ENCODE measurements at places on chromosomes 4 and X.

DNA sequence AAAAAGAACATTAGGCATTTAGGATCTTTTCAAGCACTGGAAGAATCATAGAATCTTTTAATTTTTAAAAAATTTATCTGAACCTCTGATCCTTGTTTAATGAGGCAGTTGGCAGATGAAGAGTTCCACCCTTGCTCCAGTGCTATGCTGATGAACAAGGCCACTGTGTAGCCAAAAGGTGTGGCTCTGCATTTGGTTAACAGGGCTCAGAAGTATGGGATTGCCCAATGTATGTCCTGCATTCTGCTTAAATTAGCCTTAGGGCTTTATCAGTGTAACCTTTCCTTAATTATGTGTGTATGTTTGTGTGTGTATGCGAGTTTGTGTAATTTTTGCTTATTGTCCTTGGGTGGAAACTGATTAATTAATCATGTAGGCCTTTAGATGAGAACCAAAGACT lies 43.3 kb upstream of the PPM1K start:
- peaks cover 2% of the 10 kb centered on the region for H3K27me3 ChIP-seq
- no peak for DNase-seq
- no peak overlapping the region for H3K27ac ChIP-seq
- H3K36me3 ChIP-seq = no peaks in the 10 kb centered on the region
- no peaks in the 10 kb centered on the region for H3K4me1 ChIP-seq

DNA sequence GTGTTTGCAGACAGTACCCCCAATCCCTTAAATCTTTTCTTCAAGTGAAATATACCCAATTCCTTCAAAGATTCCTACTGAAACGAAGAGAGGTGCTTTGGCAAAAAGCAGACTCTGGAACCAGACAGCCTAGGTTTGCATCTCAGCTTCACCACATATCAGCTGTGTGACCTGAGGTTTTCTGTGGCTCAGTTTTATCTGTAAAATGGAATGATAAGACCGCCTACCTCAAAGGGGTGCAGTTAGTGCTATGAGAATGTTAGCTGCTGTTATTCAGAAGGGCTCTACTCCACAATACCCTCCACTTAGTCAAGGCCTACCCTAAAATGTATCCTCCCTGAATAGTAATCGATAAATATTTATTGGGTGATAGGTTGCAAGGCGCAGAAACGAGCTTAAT lies 664 bp downstream of the PIR start:
- peaks cover 10% of the 10 kb centered on the region for H3K4me1 ChIP-seq
- H3K27me3 ChIP-seq = peaks cover 2% of the 10 kb centered on the region
- no peak overlapping the region for H3K27ac ChIP-seq
- H3K4me3 ChIP-seq = no peak overlapping the region
- no peaks in the 10 kb centered on the region for H3K36me3 ChIP-seq

DNA sequence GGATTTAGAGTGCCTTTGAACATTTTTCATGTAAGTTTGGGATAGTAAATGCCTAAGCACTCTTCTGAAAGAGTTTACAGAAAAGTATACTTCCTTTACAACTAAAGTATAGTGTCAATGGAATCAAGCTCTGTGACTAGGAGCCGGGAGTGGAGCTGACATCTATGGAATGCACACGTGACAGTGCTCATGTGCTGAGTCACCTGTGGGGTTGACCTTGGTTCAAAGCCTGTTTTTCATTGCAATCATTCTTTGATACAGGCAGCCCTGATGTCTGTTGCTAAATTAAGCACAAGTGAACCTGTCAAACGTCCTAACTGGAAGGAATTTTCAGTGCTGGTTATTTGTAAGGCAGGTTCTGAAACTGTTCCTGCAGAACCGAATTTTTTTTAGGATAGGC lies 82.5 kb downstream of the GPAT3 start:
- H3K27ac ChIP-seq = no peak overlapping the region
- peaks cover 10% of the 10 kb centered on the region for H3K36me3 ChIP-seq
- DNase-seq = no peak
- peaks cover 3% of the 10 kb centered on the region for H3K4me1 ChIP-seq

GRCh38 chr4:139824882-139825522 lies 159.4 kb downstream of the MGST2 start:
- DNase-seq = no peak
- no peaks in the 10 kb centered on the region for H3K27me3 ChIP-seq
- H3K36me3 ChIP-seq = no peaks in the 10 kb centered on the region
- no peak overlapping the region for H3K4me3 ChIP-seq
- H3K4me1 ChIP-seq = no peaks in the 10 kb centered on the region
- H3K27ac ChIP-seq = no peak overlapping the region

DNA sequence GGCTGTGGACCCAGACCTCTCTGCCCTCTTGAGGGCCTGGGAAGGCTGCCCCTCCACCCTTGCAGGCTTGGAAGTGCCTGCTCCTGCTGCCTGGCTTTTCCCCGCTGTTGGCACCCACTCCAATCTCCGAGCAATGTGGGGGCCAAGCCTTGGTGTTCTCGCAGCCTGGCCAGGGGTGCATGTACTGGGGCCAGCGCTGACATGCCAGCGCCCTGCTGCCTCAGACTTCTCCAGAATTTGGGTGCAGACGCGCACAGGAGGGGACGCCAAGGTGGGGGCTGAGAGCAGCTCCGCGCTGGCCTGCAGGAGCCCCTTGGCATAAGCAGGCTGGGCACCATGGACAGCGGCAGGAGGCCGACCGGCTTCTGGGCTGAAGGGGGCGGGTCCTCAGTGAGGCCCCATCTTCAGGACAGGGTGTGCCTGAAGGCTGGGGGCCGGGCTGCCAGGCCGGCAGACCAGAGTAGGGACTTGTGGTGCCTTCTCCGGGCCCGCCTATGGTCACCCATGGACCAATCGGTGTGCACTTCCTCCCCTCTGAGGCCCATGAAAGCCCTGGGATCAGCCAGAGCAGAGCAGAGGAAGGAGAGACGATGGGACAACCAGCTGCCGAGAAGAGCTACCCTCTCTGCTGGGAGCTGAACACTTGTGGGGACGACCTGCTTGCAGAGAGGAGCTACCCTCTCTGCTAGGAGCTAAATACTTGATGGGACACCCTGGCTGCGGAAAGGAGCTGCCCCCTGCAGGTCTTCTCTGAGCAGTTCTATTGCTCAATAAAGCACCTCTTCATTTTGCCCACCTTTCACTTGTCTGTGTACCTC lies 118.3 kb downstream of the DNAAF6 start:
- no peaks in the 10 kb centered on the region for H3K36me3 ChIP-seq
- DNase-seq = peak; percentile 10
- no peak overlapping the region for H3K27ac ChIP-seq
- H3K4me3 ChIP-seq = no peak overlapping the region
- H3K27me3 ChIP-seq = peaks cover 4% of the 10 kb centered on the region
- no peaks in the 10 kb centered on the region for H3K4me1 ChIP-seq

DNA sequence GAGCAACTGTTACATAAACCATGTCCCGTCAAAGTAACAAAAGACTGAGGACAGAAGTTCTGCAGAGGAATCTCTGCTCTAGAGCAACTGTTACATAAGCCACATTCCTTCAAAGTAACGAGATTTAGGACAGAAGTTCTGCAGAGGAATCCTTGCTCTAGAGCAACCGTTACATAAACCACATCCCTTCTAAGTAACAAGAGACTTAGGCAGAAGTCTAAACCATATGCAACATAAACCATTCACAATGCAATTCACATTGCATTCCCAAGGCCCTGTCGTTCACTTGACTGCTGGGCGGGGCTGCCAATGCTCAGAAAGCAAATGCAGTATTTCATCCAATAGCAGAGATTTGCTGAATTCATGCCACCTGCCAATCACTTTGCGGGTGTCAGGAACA lies 124.4 kb upstream of the PUDP start:
- H3K4me1 ChIP-seq = no peaks in the 10 kb centered on the region
- no peak overlapping the region for H3K27ac ChIP-seq
- DNase-seq = no peak
- H3K36me3 ChIP-seq = no peaks in the 10 kb centered on the region

- peaks cover 7% of the 10 kb centered on the region for H3K27me3 ChIP-seq
- no peak for DNase-seq
- H3K4me1 ChIP-seq = no peaks in the 10 kb centered on the region
- H3K36me3 ChIP-seq = no peaks in the 10 kb centered on the region
Measured at GRCh38 chr4:184191267-184191666, 26.4 kb downstream of the ENPP6 start.

- H3K4me3 ChIP-seq = peak overlapping the region; percentile 69
- DNase-seq = peak; percentile 4
- peaks cover 2% of the 10 kb centered on the region for H3K36me3 ChIP-seq
- peaks cover 42% of the 10 kb centered on the region for H3K4me1 ChIP-seq
- H3K27me3 ChIP-seq = peaks cover 64% of the 10 kb centered on the region
Measured at GRCh38 chr4:30720661-30721184, 554 bp downstream of the PCDH7 start.

DNA sequence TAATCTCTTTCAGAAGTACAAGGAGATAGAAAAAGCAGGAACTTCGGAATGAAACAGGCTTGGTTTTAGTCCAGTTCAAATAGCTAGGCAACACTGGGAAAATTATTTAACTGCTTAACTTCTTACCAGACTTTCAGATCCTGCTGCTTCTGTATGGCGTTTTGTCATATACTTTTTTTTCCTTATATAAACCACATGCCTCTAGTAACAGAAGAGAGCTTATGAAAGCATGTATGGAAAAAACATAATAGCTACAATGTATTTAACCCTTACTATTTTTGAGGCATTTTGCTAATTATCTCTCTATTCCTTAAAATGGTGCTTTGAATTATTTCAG lies 439.6 kb downstream of the INPP4B start:
- peak overlapping the region; percentile 96 for H3K4me3 ChIP-seq
- H3K4me1 ChIP-seq = peaks cover 69% of the 10 kb centered on the region
- DNase-seq = no peak
- peaks cover 17% of the 10 kb centered on the region for H3K36me3 ChIP-seq

- H3K36me3 ChIP-seq = no peaks in the 10 kb centered on the region
- no peaks in the 10 kb centered on the region for H3K4me1 ChIP-seq
Measured at GRCh38 chr4:52510939-52511565, 148.0 kb downstream of the USP46 start.

DNA sequence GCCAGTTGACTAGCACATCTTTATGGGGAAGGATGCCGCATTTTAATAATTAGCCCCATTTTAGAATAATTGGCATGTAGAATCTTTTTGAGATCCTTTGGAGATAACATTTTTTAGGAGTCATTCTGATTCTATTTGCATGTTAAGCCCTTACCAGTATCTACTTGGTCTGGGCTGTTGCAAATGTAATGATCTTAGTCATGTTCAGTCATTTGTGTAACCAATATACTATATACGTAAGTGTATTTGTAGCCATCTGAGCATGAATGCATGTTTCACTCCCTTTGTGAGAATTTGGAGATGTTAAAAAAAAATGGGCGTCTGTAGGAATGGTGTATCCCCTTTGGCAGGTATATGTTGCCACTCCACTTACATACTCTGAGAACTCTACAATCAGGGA lies 119.1 kb downstream of the TEX13A start:
- H3K27ac ChIP-seq = no peak overlapping the region
- no peaks in the 10 kb centered on the region for H3K27me3 ChIP-seq
- DNase-seq = no peak
- no peaks in the 10 kb centered on the region for H3K36me3 ChIP-seq
- no peaks in the 10 kb centered on the region for H3K4me1 ChIP-seq

DNA sequence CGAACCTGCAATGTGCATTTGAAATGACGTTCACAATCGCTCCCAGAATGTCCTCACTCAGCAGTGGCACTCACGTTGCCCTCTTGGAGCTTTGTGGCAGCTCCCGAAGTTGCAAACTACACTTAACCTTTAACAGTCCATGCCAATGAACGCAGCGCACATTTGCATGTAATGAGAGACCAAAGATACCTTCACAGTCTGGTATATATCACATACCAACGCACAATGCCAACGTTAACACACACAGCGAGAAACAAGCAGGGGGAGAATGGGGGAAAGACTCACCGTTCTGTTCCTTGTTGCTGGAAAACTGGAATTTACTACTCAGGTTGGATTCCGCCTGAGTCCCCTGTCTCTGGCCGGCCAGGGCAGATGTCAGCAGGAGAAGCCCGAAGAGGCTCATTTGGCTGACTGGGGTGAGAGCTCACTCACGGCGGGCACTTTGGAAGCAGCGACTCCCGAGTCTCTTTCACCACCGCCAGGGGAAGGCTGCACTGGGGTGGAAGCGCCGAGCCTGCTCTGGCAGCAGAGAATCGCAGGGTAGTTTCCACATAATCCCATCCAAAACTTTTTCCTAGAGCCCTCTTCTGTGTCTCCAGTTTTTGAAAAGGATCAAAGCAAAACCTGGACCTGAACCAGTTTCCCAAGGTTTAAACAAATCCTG lies 966 bp downstream of the PDGFC start:
- H3K27ac ChIP-seq = peak overlapping the region; percentile 35
- H3K4me3 ChIP-seq = peak overlapping the region; percentile 25
- peak; percentile 4 for DNase-seq
- H3K27me3 ChIP-seq = peaks cover 57% of the 10 kb centered on the region
- H3K36me3 ChIP-seq = peaks cover 2% of the 10 kb centered on the region
- H3K4me1 ChIP-seq = peaks cover 13% of the 10 kb centered on the region

- H3K4me3 ChIP-seq = no peak overlapping the region
- H3K4me1 ChIP-seq = no peaks in the 10 kb centered on the region
- no peak for DNase-seq
Measured at GRCh38 chrX:2679534-2680485, 11.3 kb upstream of the CD99 start.

- no peaks in the 10 kb centered on the region for H3K36me3 ChIP-seq
- no peaks in the 10 kb centered on the region for H3K27me3 ChIP-seq
- DNase-seq = no peak
- no peak overlapping the region for H3K4me3 ChIP-seq
- H3K27ac ChIP-seq = no peak overlapping the region
Measured at GRCh38 chr4:169307576-169307975, 36.8 kb upstream of the SH3RF1 start.

DNA sequence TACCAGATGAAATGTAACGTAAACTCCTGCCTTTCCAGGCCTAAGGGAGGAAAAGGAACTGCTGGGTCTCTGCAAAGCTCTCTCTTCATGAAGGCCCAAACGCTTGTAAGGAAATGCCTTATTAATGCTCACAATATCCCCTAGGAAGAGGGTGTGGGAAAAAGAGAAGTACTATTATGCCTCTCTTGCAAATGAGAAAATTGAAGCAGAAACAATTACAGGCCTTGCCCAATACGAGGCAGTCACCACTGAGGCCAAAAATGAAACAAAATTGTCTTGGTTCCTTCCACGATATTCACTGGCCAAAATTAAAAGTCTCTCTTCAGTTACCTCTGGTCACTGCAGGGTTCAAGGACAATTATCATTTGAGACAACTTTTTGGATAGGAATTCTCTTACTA lies 3.2 kb downstream of the SCARB2 start:
- no peaks in the 10 kb centered on the region for H3K36me3 ChIP-seq
- no peak overlapping the region for H3K27ac ChIP-seq

- H3K4me3 ChIP-seq = no peak overlapping the region
- no peaks in the 10 kb centered on the region for H3K36me3 ChIP-seq
- no peaks in the 10 kb centered on the region for H3K27me3 ChIP-seq
- H3K4me1 ChIP-seq = no peaks in the 10 kb centered on the region
- DNase-seq = no peak
- H3K27ac ChIP-seq = no peak overlapping the region
Measured at GRCh38 chrX:12494400-12495138, 296.6 kb upstream of the PRPS2 start.

- H3K4me1 ChIP-seq = no peaks in the 10 kb centered on the region
- H3K27me3 ChIP-seq = peaks cover 3% of the 10 kb centered on the region
- DNase-seq = no peak
- no peak overlapping the region for H3K4me3 ChIP-seq
Measured at GRCh38 chr4:71446479-71447081, 107.8 kb downstream of the SLC4A4 start.

- peaks cover 11% of the 10 kb centered on the region for H3K4me1 ChIP-seq
- peaks cover 6% of the 10 kb centered on the region for H3K27me3 ChIP-seq
- peak; percentile 66 for DNase-seq
- H3K4me3 ChIP-seq = no peak overlapping the region
- no peaks in the 10 kb centered on the region for H3K36me3 ChIP-seq
Measured at GRCh38 chrX:149871940-149872339, 9.0 kb upstream of the MAGEA8 start.

- H3K27me3 ChIP-seq = no peaks in the 10 kb centered on the region
- H3K4me3 ChIP-seq = no peak overlapping the region
- H3K27ac ChIP-seq = no peak overlapping the region
- no peak for DNase-seq
- H3K4me1 ChIP-seq = no peaks in the 10 kb centered on the region
Measured at GRCh38 chr4:17967078-17967477, 54.5 kb downstream of the LCORL start.

Data from activated naive CD8-positive, alpha-beta T cell treated with anti-CD3 and anti-CD28 coated beads, Interleukin-2, amount 50 U/mL, for 24 hours (primary cell).